Activated T-helper 17 cell treated with anti-CD3 and anti-CD28 coated beads, Interleukin-2, amount 50 U/mL, for 72 hours (primary cell): ENCODE measurements at places on chromosomes 2 and 18. TPM values are rescaled to one million over a fixed set of nuclear protein-coding genes. Genes with fewer than 3 reads are reported as not detected.
A peak's percentile ranks its signal among the peaks of the same experiment; 100 is the strongest.

GRCh38 chr2:144143294-144144151 is 376.4 kb downstream of the ZEB2 start:
- no peak for ATAC-seq

DNA sequence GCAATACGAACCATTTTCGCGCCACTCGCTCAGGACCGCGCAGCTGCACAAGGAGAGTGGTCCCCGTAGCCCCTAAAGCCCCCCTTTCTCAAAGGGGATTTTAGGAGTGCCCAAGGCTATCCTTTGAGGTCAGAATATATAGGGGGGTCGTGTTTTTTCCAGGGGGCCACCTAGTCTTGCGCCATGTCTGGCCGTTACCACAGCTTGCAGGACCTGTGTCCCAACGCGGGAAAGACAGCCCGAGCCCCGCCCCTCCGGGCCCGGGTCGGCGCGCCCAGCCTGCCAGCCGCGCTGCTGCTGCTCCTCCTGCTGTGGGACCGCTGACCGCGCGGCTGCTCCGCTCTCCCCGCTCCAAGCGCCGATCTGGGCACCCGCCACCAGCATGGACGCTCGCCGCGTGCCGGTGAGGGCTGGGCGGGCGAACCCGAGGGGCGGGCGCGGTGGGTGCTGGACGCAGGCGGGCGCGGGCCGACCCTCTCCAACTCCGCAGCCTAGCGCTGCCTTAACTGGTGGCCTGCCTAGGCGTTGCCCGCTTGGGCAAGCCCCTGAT is at the start of gene CDCA7:
TSS of gene CDCA7 (plus strand) at position 291 of the 550 bp plus-strand sequence. CDS start at position 383, 92 bp downstream.
- peak; percentile 65 for ATAC-seq

- peak; percentile 39 for ATAC-seq
Measured at GRCh38 chr2:105989070-105989469, 205.0 kb downstream of the UXS1 start.

GRCh38 chr2:85694052-85695025 is at the start of gene GNLY:
GNLY (plus strand) TSS chr2:85694358; CDS start chr2:85694419, 61 bp downstream.
- ATAC-seq, result peak; percentile 56

GRCh38 chr18:63970809-63971205 is 926 bp downstream of the SERPINB8 start:
- ATAC-seq, result peak; percentile 1

DNA sequence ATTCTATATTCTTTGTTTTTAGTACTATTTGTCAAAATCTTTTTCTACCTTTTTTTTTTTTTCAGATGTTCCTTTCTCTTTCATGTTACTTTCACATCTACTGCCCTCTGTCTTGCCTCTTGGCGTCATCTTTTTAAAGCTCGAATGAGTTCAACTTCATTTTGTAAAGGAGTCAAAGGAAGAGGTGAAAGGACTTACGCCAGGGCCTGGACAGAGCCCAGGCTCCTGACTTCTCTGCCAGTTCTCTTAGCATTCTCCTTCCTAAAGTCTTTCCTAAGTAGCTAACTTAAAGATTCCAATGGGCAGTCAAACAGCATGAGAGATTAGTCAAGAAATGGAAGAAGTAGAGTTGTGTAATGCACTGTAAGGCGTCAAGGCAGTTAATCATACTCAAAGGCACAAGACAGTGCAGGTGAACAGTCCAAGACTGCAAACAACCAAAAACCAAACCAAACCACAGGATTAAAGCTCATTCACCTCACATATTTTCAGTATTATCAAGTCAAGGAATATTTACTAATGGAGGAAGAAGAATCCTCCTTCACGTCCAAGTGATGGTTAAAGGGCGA is 301.7 kb downstream of the TCF4 start:
- ATAC-seq, result no peak

DNA sequence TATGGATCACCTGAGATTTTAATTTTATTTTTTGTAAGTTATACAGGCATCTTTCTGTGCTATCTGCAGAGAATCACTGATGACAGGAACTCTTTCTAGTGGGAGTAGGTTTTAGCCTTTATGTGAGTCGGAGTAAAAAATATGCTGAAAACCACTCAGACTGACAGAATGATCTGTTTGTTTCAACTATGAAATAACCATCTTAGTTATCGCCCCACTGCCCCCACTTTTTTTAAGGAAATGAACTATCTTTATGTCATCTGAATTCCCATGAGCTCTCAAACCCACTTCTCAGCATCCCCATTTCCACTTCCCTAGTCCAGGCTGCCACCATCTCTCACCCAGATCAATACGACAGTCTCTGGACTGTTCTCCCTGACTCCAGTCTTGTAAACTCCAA is 38.9 kb downstream of the MRPL33 start:
- no peak for ATAC-seq

NGEF gene
- total RNA-seq, result not detected

ORMDL1 gene
- 84.4 TPM for total RNA-seq

- no peak for ATAC-seq
Measured at GRCh38 chr2:161994761-161995520, 79.1 kb downstream of the DPP4 start.

- no peak for ATAC-seq
Measured at GRCh38 chr2:105379741-105380186, 19.1 kb downstream of the FHL2 start.
